ENCODE measurements at places on chromosomes 7 and 10.

DNA sequence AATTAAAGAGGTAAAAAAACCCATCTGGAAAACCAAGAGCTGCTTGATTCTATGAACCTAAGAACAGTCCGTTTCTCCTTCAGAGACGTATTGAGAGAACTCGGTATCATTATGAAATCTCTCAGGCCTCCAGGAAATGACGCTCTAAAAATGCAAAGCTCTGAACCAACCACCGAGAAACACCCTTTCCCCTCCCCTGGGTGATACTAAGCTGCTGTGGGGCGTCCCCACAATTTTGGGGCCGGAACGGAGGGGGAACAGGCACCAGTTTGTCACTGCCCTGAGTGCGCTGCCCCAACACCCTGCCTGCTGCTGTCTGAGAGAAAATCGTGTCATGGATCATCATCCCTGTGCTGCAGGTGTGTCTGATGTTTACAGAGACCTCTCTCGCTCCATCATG is 509.5 kb downstream of the DNAJB6 start:
- DNase-seq = no peak

GRCh38 chr7:31437250-31437865 is 76.5 kb upstream of the ITPRID1 start:
- DNase-seq = no peak

DNA sequence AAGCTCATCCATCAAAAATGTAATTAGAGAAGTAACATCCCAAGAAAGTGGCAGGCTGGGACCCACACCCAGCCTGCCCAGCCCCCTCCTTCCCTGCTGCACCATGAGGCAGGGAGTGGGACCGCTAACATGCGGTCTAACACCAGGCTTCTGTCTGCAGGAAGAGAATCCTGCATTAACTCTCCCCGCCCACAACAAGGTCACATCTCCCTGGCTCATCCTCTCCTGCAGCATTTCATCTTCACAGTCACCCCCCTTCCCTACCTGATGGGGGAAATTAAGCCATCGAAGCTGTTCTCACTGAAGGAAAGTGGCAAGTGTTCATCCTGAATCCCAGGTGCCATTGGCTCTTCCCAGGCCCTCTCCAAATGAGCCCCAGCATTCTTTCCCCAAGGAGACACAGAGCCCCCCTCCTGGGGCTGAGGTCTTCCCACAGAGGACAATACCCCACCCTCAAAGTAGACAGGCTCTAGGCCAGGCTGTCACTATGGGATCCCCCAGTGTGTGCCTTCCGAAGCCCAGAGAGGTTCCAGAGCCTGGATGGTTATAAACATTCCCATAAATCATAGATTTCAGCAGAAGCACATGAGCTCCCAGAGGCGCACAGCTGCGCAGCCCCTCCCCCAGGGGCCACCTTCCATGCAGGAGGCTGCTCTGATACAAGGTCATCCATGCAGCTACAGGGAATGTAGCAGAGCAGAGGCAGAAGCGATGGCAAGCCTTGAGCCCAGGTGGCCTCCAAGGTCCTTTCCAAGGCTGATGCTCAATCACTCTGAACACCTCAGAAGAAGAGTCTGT is 148.0 kb downstream of the OAT start:
- DNase-seq = no peak

DNA sequence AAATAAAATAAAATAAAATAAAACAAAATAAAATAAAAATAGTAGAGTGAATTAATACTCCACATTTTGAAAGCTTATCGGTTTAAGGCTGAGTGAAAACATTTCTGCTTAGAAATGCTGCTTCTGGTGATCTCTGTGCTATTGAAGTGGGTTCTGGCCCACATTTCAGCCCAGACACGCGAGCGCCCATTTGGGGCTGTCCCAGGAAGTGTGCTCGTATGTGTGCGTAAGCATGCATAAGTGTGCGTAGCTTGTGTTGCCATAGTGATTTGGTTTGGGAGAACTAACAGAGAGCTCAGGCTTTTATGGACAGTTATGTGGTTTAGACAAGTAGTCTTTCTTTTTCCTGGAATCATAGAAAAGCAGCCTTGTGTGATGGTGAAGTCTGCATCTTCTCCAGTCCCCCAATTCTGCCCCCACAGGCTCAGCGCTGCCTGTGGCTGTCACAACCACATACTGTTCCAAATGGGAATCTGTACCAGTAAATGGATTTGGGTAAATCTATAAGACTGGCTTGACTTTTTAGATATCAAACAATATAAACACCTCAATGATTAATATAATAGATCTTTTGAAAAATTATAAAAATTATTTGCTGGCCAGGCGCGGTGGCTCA is 29.8 kb upstream of the PURB start:
- no peak for DNase-seq

All from NCI-H1417 treated with DMSO at 0.1 percent for 48 hours (cell line).